Stimulated activated CD8-positive, alpha-beta memory T cell treated with anti-CD3 and anti-CD28 coated beads, Interleukin-7, amount 100 ng/mL, for 1 hour (primary cell): ENCODE measurements at places on chromosomes 12 and 14.

GRCh38 chr12:62971769-62972525, 37.0 kb upstream of the PPM1H start:
- DNase-seq, result no peak

DNA sequence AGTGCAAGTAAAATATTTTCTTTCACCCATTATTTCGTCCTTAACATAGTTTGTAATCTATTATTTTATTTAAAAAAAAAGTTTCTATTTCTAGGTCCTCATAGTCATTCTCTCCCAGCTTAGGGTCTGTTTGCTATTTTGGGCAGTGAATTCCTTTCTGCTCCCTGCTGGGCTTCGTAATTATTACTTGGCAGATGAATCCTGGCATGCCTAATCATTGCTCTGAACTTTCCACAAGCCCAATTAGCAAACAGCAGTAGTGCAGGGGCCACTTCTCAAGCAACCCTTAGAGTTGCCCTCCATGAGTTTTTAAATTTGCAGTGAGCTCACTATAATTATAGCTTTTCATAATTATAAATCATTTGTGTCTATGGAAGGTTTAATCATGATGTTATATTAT, 1378.3 kb upstream of the SEL1L start:
- no peak for DNase-seq

- DNase-seq, result no peak
Measured at GRCh38 chr12:64571411-64571810, 38.9 kb upstream of the RASSF3 start.

- no peak for DNase-seq
Measured at GRCh38 chr14:21001218-21001617, 2.1 kb downstream of the SLC39A2 start.

GRCh38 chr14:91065266-91065665, 4.8 kb upstream of the RPS6KA5 start:
- no peak for DNase-seq

DNA sequence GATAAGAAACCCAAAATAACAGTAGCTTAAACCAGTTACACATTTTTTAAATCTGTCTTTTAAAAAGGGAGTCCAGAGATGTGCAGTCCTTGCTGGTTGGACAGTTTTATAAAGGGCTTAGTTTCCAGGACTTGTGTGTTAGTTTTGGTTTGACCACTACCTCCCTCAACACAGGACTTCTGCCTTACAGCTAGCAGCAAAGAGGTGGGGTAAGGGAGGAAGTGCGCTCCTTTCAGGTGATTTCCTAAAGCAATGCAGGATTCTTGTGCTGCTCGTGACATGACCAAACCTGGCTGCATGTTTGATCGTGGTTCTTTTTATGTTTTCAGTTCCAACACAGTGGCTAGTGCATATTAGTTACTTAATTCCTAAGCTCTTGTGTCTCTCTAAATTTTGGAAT, 266.2 kb downstream of the TMTC2 start:
- DNase-seq, result no peak

DNA sequence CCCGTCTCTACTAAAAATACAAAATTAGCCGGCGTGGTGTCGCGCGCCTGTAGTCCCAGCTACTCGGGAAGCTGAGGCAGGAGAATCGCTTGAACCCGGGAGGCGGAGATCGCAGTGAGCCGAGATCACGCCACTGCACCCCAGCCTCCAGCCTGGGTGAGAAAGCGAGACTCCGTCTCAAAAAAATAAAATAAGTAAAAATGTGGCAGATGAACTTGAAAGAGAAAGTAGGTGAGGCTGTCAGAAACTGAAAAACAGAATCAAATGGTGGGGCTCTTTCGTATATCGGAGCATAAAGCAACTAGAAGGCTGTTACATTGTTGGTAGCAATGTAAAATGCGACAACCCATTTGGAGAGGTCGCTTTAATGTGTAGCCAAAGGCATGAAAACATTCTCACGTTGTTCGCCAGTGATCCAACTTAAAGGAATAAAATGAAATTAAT, 767 bp upstream of the CCNT1 start:
- no peak for DNase-seq

DNA sequence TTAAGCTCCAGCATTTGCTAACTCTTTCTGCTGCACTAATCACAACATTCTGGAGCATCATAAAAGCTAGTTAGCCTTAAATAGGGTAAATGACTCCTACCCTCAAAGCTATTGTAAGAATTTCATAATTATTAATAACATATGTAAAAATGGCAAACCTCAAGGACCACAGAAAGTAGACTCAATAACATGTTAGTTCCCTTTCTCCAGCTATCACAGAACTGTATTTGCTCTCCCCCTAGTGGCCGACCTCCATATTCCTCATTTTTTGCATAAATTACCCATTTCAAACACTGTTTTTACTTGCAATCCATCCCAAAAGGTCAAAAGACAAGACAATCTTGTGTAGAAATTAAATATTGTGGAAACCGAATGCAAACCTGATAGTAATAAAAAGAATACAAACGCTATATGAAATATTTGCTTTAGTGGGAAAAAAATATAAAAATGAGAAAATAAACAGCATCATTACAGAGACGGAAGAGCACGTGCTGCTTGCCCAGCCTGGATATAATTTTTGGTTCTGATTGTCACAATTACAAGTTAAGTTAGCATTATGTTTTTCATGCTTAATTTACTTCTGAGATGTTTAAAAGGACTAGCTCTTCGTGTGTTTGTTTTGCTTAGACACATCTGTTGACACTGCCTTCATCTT, 97.9 kb downstream of the RERGL start:
- DNase-seq, result no peak

- no peak for DNase-seq
Measured at GRCh38 chr12:121278169-121279070, 18.1 kb downstream of the CAMKK2 start.

DNA sequence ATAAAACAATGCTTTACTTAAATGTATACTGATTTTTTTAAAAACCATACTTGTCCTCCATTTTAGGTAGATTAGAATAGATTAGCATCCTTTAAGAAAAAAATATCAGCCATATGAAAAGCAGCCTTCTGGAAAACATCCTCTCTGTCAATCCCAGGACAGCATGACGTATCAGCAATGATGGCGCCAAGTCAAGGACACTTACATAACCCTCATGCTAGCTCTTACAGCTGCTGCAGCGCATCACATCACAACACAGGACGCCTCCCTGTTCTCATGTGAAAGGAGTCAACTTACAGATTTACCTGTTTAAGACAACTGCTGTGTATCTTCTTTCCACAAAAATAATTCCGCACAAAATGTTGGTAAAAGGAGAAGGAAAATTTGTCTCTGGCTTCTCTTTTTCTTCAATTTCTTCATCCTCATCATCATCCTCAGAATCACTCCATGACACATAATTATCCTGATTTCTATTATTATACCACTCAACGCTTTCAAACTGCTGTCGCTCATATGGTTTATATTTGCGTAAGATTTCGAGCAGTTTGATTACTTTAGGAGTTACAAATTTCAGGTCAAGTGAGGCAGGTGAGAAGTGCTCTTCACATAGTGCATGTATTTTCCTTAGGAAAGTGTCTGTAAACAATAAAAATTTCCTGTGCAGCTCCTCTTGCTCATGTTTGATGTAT, 33.3 kb downstream of the DICER1 start:
- no peak for DNase-seq

GRCh38 chr14:85293612-85294234, 236.2 kb upstream of the FLRT2 start:
- no peak for DNase-seq

DNA sequence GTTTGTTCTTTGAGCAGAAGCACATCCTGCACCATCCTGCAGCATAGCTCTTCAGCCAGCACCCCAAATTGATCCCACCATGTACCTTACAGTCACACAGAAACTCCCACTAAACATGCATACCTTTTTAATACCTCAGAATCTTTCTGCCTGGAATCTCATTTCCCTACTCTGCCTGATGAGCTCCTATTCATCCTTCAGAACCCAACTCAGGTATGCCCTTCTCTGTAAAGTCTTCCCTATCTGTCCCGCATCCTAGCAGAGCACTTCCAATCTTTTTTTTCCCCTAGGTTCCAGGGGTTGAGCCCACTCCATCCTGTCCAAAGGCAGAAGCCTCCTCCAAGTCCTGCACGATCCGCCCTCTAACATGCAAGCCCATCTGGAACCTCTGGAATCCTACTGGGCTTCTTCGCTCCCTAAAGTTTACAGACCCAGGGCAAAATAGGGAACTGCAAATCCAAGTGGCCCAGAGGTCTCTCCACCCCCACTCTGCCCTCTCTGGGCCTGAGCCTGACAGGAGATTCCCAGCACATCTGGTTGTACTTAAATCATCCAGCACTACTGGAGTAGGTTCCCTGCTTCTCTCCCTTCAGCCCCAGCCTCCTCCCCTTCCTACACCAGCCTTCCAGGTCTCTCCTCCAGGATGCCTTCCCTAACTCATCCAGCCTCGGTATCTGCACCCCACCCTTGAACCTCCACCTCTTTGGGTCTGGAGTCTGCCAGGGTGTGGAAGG, 4.1 kb upstream of the FIGNL2 start:
- no peak for DNase-seq

DNA sequence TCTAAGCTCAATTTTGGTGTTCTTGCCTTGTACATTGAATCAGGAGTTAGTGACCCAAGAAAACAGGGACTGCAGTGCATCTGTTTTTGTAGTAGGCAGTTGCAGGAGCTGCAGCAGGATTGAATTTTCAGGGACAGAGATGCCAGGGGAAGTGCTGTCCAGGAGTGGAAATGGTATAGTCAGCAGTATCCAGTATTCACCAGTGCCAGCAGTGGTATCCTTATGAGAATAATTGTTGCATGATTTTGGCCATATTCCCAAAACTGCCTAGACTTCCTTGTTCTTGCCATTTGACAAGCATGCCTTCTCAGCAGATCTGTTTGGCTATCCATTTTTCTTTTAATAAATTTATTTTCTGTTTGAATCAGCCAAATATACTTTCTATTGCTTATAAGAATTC, 18.6 kb upstream of the ABCD2 start:
- no peak for DNase-seq

- DNase-seq, result no peak
Measured at GRCh38 chr14:75150150-75150549, 23.3 kb upstream of the NEK9 start.

DNA sequence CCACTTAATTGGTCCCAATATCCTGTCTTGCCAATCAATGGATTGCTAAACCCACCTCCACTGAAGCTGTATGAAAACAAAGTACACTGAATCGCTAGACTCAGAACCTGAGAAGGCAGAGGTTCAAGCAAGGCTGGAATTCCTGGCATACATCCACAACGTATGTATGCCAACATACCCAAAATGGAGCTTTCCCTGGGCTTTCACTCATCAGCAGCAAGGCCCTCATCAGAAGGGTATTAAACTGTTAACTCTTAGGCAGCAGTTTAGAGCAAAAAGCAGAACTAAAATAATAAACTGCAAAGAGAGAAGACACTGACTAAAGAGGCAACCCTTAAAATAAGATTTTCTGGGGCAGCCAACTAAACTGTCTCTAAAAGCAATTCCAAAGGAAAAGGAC, 13.6 kb downstream of the MED13L start:
- no peak for DNase-seq

- no peak for DNase-seq
Measured at GRCh38 chr12:52950553-52950952, 1.6 kb downstream of the KRT18 start.

GRCh38 chr14:78451319-78451695, 281.1 kb downstream of the NRXN3 start:
- no peak for DNase-seq

- no peak for DNase-seq
Measured at GRCh38 chr12:62899568-62900390, 35.2 kb downstream of the PPM1H start.

- DNase-seq, result no peak
Measured at GRCh38 chr12:124392271-124392666, 97.4 kb downstream of the RFLNA start.

DNA sequence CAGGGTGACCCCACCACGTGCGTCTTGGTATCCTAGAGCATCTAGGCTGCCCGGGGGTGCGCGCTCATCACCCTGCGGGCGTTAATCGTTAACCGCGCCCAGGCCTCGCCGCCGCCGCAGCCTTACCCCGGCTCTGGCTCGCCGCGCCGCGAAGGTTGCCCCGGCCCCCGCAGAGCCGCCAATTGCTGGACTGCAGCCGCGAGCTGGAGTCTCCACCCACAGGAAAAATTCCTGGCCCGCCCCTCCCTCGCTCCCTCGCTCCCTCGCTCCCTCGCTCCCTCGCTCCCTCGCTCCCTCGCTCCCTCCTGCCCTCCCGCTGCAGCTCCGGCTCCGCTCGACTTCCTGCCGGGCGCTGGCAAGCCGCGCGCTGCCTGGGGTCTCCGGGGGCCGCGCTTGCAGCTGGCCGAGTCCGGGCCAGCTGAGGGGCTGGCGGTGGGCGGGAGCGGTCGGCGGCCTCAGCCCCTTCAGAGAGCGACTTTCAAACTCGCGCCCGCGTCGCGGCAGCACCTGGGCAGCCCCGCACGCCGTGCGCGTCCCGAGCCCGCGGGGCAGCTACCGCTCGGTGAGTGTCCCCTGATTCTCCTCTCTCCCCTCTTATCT, at the start of gene PLEKHG3:
TSS of gene PLEKHG3 (plus strand) at position 282 of the 600 bp plus-strand sequence. CDS start 23,208 bp downstream, outside the sequence.
- no peak for DNase-seq

GRCh38 chr14:106120101-106120500, 593.7 kb downstream of the TMEM121 start:
- no peak for DNase-seq

DNA sequence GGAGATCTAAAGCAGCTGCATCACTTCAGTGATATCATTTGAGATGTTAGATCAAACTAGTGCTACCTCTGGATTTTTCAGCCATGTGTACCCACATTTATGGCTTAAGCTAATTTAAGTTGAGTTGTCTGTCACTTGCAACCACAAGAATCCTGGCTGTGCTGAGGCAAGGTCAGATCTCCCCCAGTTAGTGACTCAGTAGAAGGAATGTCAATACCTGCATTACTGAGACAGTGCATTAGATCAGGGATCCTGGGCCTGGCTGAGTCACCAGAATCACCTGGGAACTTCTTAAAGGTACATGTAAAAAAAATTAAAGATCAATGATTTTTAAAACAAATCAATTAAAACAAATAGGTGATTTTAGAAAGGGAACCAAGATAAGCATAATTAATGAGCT, 84.6 kb upstream of the GRIN2B start:
- DNase-seq, result no peak

DNA sequence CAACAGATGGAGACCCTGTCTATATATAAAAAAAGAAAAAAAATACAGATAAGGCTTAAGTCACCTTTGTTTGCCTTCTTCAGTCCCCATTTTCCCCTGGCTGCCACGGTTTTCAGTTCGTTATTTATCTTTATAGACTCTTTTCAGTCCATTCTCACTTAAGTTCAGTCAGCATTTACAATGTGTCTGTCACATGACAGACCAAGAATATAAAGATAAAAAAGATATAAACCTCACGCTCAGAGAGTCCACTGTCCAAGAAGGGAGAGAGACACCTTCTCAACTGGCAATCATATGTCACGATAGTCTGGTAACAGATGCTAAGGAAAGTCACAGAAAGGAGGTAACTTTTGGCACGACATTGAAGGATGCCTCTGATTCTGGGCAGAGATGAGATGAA, 13.4 kb upstream of the POLR3B start:
- no peak for DNase-seq

GRCh38 chr12:89355243-89356068, 3.2 kb upstream of the DUSP6 start:
- DNase-seq, result no peak

GRCh38 chr14:51116682-51117081, 21.8 kb upstream of the TRIM9 start:
- no peak for DNase-seq

- no peak for DNase-seq
Measured at GRCh38 chr12:32889011-32889760, 7.4 kb downstream of the PKP2 start.
